ENCODE measurements at places on chromosomes 3 and 15.

DNA sequence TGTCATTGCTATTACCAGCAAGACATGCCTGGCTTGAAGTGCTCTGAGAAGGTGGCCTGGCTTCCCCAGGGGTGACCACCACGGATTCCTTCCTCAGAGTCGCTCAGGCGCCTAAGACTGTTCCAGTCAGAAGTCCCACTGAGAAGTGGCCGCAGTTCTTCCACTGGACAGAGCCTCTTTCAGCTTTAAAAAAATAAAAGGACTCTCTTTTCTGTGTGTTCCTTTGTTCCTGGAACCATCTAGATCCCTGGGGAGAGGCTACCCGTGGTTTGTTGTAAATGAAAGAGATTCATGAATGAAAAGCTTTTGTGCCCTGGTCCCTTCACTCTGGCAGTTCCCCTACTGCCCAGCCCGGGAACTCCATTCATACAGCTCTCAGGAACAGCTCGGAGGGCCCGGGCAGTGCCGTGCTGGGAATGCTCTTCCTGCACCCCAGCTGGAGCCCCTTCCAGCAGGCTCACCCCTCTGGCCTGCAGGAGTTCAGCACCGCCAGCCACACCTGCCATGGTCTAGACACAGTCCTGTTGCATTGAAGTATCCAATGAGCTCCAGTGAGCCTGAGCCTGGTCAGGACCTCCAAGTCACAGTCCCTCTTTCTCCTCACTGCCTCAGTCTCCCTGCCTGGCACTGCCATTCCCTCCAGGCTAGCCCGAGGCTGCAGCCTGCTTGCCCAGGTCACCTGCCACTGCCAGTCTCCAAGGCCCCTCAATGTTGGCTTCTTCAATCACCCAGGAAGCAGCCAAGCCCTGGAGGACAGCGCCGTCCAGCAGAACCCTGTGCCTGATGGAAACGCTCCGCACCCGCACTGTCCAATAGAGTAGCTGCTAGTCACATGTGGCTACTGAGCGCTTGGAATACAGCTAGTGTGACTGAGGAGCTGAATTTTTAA is 75.4 kb downstream of the XXYLT1 start:
- no peak for DNase-seq

- no peak for DNase-seq
Measured at GRCh38 chr15:93656041-93656440, 567.0 kb upstream of the RGMA start.

- DNase-seq: no peak
Measured at GRCh38 chr3:107414325-107414964, 37.2 kb downstream of the CCDC54 start.

GRCh38 chr3:119223511-119223910 is 17.2 kb downstream of the B4GALT4 start:
- no peak for DNase-seq

DNA sequence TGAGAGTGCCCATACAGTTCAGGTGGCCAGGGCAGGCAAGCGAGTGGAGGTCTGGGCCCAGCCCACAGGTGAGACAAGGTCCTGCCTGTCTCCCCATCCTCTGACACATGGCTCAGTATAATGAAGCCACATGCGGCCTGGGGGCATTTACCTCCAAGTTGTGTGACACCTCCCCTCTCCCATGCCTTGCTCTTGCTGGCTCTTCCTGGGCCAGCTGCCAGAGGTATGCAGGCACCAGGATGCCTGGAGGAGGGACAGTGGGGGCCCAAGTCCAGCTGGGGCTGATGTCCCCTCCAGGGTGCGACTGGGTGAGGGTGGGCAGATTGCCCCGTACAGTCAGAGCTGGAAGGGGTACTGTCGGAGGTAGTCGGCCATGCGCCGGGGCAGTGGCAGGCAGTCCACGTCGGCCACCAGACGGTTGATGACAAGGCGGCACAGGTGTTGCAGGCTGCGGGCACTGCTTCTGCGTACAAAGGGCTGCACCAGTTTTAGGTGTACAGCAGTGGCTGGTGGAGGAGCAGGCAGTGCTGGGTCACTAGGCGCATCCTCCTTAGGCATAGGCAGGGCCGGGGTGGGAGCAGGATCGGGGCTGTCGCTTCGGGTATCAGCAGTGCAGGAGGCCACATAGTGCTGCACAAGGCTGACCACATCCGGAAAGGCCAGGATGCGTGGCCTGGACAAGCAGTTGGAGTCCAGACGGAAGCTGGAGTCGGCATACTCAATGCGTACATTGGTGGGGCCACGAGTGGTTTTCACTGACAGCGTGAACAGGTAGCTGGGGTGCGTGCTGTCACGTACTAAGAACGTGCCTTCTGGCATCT is 4.1 kb downstream of the CISH start:
- DNase-seq: no peak

GRCh38 chr15:55535436-55535835 is 27.4 kb upstream of the DNAAF4 start:
- DNase-seq: no peak

DNA sequence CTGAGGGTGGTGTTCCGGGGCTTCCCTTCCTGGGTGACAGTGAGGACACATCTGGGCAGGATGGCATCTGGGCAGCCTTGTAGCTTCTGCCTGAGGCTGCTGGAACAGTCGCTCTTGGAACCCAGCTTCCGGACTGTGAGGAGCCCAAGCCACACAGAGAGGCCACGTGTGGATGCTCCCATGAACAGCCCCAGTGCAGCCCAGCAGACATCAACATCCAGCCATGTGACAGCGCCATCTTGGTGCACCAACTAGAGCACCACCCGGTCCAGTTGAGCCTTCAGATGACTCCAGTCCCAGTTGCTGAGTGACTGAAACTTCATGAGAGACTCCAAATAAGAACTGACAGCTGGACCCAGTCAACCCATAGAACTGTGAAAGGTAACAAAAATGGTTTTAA is 15.5 kb upstream of the CTSH start:
- no peak for DNase-seq

- DNase-seq: no peak
Measured at GRCh38 chr3:107753494-107753893, 230.7 kb downstream of the BBX start.

GRCh38 chr15:38512901-38513300 is 51.7 kb downstream of the RASGRP1 start:
- DNase-seq: no peak

DNA sequence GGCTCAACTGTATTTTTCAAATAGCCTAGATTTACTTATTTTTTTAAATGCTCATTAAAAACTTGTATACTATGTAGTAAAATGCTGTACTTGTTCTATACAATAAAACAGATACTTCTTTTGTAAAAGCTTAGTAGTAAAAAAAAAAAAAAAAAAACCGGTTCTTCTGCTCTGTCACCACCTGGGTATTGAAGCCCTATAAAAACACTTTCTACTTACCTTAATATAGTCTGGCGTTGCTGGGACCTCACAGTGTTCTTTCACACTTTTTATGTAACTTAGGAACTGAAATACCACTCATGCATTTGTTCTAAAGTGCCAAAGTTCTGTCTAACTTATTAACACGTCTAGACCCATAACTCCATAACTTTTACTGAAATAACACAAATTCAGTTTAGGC is 61.4 kb downstream of the TASOR start:
- DNase-seq: no peak

- no peak for DNase-seq
Measured at GRCh38 chr3:192121923-192122322, 605.4 kb downstream of the FGF12 start.

GRCh38 chr3:99503350-99503749 is 135.0 kb upstream of the COL8A1 start:
- no peak for DNase-seq

GRCh38 chr15:78046796-78047341 is 30.6 kb downstream of the TBC1D2B start:
- DNase-seq: no peak

DNA sequence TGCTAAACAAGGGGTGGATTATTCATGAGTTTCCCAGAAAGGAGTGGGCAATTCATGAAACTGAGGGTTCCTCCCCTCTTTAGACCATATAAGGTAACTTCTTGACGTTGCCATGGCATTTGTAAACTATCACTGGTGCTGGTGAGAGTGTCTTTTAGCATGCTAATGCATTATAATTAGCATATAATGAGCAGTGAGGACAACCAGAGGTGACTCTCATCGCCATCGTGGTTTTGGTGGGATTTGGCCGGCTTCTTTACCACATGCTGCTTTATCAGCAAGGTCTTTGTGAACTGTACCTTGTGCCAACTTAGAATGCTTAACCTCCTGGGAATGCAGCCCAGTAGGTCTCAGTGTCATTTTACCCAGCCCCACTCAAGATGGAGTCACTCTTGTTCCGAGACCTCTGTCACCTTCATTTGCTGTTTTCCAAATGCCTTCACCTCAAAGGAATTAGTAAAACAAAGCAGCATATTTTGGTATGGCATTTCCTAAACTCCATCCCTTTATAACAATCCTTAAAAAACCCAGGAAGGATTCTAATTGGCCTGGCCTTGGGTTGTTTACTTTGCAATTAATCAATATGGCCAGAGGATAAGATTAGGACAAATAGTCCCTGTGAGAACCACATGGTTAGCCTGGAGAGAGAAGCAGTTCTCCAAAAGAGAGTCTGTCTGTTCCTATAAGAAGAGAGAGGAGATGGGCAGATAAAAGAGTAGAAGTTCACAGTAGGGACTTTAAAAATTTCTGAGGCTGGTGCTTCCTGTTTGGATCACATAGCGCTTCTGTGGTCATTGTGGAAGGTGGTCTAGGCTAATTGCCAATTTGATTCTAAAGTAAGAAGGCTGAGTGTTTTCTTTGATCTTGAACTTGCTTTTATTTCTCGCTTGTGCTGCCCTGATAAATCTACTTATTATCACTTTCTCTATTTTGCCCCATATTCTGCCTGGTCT is 155.2 kb upstream of the EOMES start:
- no peak for DNase-seq

DNA sequence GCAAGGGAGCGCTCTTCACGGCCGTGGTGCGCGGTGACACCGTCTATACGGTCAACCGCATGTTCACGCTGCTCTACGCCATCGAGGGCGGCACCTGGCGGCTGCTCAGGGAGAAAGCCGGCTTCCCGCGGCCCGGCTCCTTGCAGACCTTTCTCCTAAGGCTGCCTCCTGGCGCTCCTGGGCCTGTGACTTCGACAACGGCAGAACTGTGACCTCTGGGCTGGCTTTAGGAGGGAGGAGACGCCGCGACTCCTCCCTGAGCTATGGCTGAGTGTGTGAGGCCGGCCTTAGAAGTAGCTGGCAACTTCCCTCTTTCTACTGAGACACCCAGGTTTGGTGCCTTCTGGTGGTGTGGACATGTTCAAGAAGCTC is 1.4 kb downstream of the KBTBD13 start:
- peak; percentile 12 for DNase-seq
